Type B pancreatic cell (in vitro differentiated cells): ENCODE measurements at places on chromosomes 3 and 15.

DNA sequence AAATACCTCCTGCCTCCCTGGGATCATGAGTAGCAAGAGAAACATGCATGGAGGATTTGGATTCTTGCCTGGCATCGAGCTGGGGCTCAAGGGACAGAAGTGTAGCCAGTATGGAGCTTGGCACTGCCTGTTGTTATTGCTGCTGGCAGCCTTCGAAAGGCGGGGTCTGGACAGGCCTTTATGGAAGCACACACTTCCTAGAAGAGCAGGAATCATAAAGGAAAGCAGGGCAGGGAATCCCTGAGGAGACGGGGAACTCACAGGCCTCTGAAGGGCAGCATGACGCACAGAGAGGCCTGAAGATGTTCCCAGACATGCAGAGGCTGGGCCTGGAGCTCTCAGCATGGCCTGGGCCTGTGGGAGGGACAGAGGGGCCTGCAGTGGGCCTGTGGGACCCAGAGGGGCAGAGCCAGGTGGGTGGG, 18.6 kb upstream of the SLC41A3 start:
- no peak overlapping the region for H3K27ac ChIP-seq
- no peak for DNase-seq

DNA sequence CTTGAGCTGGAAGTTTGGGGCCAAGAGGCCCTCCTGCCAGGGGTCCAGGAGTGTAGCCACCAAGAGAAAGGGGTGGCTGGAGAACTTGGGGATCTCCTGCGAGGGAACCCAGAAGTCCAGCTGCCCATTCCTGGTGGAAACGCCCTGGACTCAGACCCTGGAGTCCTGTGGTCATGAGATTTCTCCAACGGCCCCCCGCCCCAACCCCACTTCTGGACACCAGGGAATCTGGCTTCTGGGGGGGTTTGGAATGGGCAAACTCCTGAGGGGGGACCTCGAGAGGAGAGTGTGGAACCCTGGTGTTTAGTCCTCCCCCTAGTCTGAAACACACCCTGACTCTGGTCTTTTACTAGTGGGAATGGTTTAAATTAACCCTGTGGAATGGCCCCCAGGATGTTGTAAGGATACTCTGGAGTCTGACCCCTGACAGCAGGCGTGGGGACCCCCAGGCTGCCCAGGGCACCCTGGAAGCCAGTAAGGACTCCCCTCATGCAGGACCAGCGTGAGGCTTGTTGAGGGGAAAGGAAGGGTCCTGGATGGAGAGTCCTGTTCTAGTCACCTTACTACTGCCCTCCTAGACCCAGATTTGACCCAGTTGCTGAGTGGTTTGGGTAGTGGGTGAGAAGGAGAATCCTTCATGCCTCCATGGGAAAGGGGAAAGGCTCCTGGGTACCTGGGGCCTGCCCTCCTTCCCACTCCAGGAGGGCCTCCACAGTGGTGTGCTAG, 540 bp downstream of the KLHDC8B start:
- H3K36me3 ChIP-seq: no peaks in the 10 kb centered on the region
- no peaks in the 10 kb centered on the region for H3K27me3 ChIP-seq
- peaks cover 38% of the 10 kb centered on the region for H3K4me1 ChIP-seq
- H3K27ac ChIP-seq: peak overlapping the region; percentile 50

GRCh38 chr15:39074341-39074985, 506.4 kb upstream of the THBS1 start:
- no peaks in the 10 kb centered on the region for H3K27me3 ChIP-seq
- no peak overlapping the region for H3K4me3 ChIP-seq
- H3K36me3 ChIP-seq: no peaks in the 10 kb centered on the region
- H3K4me1 ChIP-seq: no peaks in the 10 kb centered on the region

GRCh38 chr3:43699864-43700263, 9.1 kb downstream of the ABHD5 start:
- no peak for DNase-seq
- H3K36me3 ChIP-seq: peaks cover 10% of the 10 kb centered on the region
- no peak overlapping the region for H3K27ac ChIP-seq
- no peaks in the 10 kb centered on the region for H3K27me3 ChIP-seq
- H3K4me1 ChIP-seq: peaks cover 12% of the 10 kb centered on the region

DNA sequence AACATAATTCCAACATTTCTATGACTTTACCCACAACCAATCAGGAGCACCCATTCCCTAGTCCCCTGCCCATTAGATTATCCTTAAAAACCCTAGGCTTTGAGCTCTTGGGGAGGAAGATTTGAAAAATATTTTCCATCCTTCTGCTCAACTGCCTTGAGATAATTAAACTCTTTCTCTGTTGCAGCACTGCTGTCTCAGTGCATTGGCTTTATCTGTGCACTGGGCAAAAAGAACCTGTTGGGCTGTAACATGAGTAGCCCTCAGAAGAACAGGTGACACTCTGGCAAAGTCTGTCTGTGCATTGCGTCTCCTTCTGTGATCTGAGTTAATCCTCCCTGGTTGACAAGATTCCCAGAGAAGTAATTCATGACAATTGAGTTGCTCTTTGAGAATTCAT, 83.9 kb downstream of the ZMAT3 start:
- peaks cover 6% of the 10 kb centered on the region for H3K36me3 ChIP-seq
- H3K27me3 ChIP-seq: no peaks in the 10 kb centered on the region
- H3K27ac ChIP-seq: no peak overlapping the region

DNA sequence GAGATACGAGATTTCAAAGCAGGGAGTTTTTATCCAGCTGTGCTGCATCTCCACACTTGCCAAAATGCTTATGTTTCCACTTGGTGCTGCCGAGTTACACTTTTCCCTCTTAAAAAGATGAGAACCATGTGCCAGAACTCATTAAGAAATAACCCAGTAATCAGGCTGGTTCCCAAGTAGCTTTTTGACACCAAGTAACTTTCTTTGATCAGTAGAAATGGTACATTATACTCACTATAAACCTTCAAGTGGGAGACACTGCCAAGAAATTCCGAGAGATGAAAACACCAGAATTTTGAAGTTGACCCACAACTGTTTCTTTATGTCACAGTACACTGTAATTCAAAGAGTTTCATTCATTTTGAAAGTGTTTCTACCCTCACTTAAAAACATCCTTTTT, 164.6 kb upstream of the CCDC54 start:
- H3K4me1 ChIP-seq: peaks cover 30% of the 10 kb centered on the region
- no peak for DNase-seq
- no peak overlapping the region for H3K27ac ChIP-seq
- no peaks in the 10 kb centered on the region for H3K27me3 ChIP-seq
- no peak overlapping the region for H3K4me3 ChIP-seq
- peaks cover 3% of the 10 kb centered on the region for H3K36me3 ChIP-seq

GRCh38 chr3:121974601-121975111, 47.4 kb downstream of the ILDR1 start:
- H3K27me3 ChIP-seq: no peaks in the 10 kb centered on the region
- no peaks in the 10 kb centered on the region for H3K36me3 ChIP-seq
- H3K4me1 ChIP-seq: no peaks in the 10 kb centered on the region
- H3K4me3 ChIP-seq: no peak overlapping the region

DNA sequence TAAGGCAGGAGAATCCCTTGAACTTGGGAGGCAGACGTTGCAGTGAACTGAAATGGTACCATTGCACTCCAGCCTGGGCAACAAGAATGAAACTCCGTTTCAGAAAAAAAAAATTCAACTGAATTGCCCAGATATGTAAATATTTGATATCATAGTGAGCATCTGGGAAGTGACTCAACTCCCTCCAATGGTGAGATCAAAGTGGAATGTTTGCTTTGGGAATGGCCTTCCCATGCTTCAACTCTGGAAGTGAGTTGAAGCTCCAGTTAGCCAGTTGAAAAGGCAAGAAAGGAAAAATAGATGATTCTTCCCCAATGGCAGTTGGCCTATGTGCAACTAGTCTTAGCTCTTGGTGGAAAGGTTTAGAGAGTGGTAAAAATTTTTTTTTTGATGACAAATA, 131.6 kb upstream of the CMC1 start:
- no peak overlapping the region for H3K4me3 ChIP-seq
- no peak for DNase-seq
- no peaks in the 10 kb centered on the region for H3K4me1 ChIP-seq
- H3K27me3 ChIP-seq: no peaks in the 10 kb centered on the region

GRCh38 chr3:12454816-12455121, 29.5 kb upstream of the TSEN2 start:
- no peak overlapping the region for H3K27ac ChIP-seq
- H3K4me3 ChIP-seq: no peak overlapping the region
- H3K27me3 ChIP-seq: peaks cover 3% of the 10 kb centered on the region
- no peaks in the 10 kb centered on the region for H3K4me1 ChIP-seq
- no peak for DNase-seq

DNA sequence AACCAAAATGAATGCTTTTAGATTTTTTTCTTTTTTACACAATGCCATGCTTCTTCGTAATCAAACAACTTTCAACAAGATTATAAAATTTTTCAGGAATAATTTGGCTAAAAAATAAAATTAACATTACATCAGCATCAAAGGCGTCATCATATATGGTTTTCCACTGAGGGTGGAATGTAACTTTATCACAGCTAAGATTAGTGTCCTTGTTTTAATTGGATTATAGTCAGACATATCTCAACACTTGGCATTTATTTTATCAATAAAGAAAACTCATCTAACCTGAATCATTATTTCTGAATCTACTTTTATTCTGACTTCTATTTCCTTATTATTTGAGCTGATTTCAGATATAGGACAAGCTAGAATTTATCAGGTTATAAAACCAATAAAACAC, 1.6 kb downstream of the NRG4 start:
- H3K27ac ChIP-seq: no peak overlapping the region
- peaks cover 6% of the 10 kb centered on the region for H3K4me1 ChIP-seq
- no peaks in the 10 kb centered on the region for H3K27me3 ChIP-seq
- H3K36me3 ChIP-seq: no peaks in the 10 kb centered on the region
- no peak for DNase-seq

DNA sequence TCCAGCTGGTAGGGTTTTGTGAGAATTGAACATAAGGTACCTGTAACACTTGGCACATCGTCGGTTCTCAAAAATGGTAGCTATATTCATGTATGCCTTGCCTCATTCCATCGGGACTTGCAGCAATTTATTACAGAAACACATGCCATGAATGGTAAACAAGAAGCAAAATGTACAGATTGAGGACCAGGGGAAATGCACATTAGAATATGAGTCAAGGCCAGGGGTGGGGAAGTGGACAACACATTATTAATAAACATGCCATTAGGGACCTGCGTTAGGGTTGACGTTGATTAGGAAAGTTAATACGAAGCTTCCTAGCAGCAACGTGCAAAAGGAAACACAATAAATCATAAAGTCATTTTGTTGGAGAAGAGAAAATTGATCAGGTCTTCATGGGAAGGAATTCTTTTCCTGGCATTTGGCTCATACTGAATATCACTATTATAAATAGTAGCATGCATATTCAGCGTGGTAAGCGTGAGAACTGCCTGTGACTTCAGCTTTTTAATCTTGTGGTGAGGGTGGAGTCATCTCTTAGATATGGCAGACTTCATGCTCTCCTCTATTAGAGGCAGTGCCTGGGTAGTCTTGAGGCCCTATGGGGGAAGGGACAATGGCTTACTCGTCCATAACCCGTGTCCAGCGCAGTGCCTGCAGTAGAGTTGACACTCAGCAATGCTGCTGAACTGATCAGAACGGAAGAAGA, 184.9 kb downstream of the SV2B start:
- H3K27ac ChIP-seq: no peak overlapping the region
- no peak overlapping the region for H3K4me3 ChIP-seq
- DNase-seq: no peak
- H3K27me3 ChIP-seq: peaks cover 21% of the 10 kb centered on the region

DNA sequence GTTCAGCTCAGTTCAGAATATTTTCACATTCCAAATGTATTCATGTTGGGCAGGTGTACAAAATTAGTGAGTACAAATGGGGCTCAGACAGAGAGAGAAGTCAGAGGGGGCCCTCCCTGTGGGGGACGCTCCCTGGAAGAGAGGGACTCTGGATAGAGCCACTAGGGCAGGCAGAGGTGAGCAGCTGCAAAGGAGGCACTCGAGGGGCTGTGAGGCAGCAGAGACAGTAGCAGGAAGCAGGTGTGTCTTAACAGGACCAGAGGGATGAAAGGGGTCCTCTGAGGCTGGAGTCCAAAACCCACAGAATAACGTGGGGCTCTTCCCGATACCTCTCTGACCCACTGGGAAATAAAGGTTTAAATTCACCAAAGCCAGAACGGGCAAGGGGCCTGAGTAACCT, 127.1 kb downstream of the MEGF11 start:
- no peaks in the 10 kb centered on the region for H3K36me3 ChIP-seq
- no peak overlapping the region for H3K27ac ChIP-seq
- H3K27me3 ChIP-seq: peaks cover 39% of the 10 kb centered on the region
- peaks cover 33% of the 10 kb centered on the region for H3K4me1 ChIP-seq
- H3K4me3 ChIP-seq: no peak overlapping the region

DNA sequence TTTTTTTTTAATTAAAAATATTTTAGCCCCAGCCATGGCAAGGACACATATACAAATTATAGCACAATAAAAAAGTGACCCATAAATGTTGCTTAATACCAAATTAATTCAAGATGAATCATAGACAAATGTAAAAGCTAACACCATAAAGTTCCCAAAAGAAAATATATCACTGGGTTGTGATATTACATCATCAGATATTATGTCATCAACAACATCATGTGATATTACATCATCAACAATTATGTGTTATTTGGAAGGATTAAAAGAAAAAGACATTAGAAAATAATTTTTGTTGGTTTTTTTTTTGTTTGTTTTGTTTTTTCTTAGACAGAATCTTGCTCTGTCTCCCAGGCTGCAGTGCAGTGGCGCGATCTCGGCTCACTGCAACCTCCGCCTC, 34.5 kb upstream of the ABHD10 start:
- DNase-seq: no peak
- H3K4me1 ChIP-seq: peaks cover 6% of the 10 kb centered on the region
- H3K27ac ChIP-seq: no peak overlapping the region
- H3K4me3 ChIP-seq: no peak overlapping the region
- H3K36me3 ChIP-seq: peaks cover 4% of the 10 kb centered on the region

DNA sequence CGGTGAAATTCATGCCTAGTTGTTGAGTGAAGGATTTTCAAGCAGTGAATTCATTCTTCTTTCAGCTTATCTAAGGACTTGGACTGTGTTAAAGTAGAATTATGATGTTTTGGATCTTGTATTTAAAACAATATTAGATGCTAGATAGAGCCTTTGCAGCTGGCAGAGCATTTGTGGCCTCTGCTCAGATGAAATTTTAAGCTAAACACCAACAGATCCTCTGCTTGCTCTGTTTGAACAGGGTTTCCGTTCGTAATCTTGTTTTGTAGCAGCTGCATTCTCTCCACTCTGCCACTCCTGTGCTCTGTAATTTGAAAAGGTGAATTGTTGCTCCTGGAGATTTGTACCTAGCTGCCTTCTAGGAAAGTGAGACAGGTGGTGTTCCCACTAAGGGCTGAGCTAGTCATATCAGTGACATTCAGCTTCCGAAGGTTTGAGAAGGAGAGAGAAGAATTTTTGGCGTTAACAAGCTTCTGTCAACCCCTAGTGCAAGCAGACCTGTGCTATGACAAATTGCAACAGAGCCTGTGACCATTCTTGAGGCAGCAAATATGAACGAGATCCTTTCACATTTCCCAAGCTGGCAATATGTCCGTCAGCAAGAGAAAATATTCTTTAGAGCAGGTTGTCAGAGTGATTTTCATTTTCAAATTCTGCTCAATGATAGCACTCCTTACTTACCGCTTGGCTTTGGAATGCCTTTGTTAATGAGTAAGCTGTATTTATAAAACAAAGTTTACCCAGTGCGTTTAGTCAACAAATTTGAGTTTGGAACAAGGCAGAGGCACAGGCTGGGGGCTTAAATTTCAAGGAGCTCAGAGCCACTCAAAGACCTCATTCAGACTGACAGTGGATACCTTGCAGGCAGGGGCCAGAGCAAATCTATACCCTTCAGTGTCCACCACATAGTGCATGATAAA, 5.3 kb downstream of the CHST2 start:
- no peak overlapping the region for H3K27ac ChIP-seq
- no peak for DNase-seq
- peak overlapping the region; percentile 61 for H3K4me3 ChIP-seq
